Activated CD4-positive, alpha-beta T cell treated with anti-CD3 and anti-CD28 coated beads for 24 hours (primary cell): ENCODE measurements at places on chromosomes 1 and 21.

DNA sequence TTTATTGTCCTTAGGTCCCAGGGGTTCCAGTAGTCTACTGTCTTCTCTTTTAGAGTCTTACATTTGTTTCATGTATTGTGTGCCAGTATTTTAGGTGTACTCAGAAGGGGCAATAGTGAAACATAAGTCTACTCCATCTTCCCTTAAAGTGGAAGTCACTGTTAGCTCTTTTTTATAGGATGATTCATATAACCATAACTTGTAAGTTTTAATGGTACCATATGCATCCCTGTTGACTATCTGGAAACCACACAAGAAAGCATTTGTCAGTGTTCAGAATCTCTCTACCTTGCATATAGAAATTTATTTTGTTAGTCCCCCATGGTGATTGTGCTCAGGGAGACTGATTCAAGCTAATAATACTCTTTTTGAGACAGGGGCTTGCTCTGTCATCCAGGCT, 149.9 kb downstream of the HS2ST1 start:
- DNase-seq, result no peak

DNA sequence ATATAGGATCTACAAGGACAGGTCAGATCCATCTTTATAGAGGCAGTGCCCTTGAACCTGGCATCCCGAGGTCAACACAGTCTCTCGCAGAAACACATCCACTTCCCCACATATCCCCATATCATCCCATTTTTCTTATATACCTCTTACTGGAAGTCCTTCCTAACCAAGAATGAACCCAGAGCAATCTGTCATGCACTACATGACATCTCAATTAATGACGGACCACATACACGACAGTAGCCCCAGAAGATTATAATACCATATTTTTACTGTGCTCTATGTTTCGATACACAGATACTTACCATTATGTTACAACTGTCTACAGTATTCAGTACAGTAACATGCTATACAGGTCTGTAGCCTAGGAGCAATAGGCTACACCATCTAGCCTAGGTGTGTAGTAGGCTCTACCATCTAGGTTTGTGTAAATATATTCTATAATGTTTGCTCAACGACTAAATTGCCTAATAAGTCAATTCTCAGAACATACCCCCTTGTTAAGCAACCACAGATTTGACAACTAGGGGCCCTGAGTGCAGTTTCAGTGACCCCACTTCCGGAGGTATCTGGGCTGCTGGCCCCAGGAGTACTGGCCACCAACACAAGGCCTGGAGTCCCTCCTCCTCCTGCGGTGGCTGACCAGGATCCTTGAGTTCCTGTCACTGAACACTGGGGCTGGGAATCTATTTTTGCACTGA, 28.1 kb downstream of the PTPN14 start:
- no peak for DNase-seq

GRCh38 chr1:95325349-95325748, 91.3 kb downstream of the RWDD3 start:
- DNase-seq, result no peak

GRCh38 chr1:248926401-248927182, 20.6 kb downstream of the PGBD2 start:
- no peak for DNase-seq
